ENCODE measurements at places on chromosomes 1 and 21. TPM values are rescaled to one million over a fixed set of nuclear protein-coding genes. Genes with fewer than 3 reads are reported as not detected.

- H3K4me1 ChIP-seq: peaks cover 6% of the 10 kb centered on the region
- no peaks in the 10 kb centered on the region for H3K27me3 ChIP-seq
- no peaks in the 10 kb centered on the region for H3K36me3 ChIP-seq
- H3K4me3 ChIP-seq: no peak overlapping the region
These were observed 37.2 kb upstream of the SIM2 start for GRCh38 chr21:36661511-36662309.

GRCh38 chr1:7109901-7110300 lies 324.6 kb downstream of the CAMTA1 start:
- DNase-seq: no peak
- no peaks in the 10 kb centered on the region for H3K36me3 ChIP-seq
- no peak overlapping the region for H3K4me3 ChIP-seq
- H3K4me1 ChIP-seq: no peaks in the 10 kb centered on the region
- no peaks in the 10 kb centered on the region for H3K27me3 ChIP-seq

GRCh38 chr1:159786966-159787365 lies 6.2 kb downstream of the DUSP23 start:
- DNase-seq: peak; percentile 27
- no peak overlapping the region for H3K4me3 ChIP-seq
- peaks cover 29% of the 10 kb centered on the region for H3K36me3 ChIP-seq
- peaks cover 54% of the 10 kb centered on the region for H3K4me1 ChIP-seq
- H3K27me3 ChIP-seq: no peaks in the 10 kb centered on the region
- no peak overlapping the region for H3K27ac ChIP-seq

- no peak overlapping the region for H3K27ac ChIP-seq
- H3K4me1 ChIP-seq: no peaks in the 10 kb centered on the region
- no peak overlapping the region for H3K4me3 ChIP-seq
- no peaks in the 10 kb centered on the region for H3K36me3 ChIP-seq
- DNase-seq: no peak
- peaks cover 42% of the 10 kb centered on the region for H3K27me3 ChIP-seq
These were observed 273.8 kb downstream of the MATN1 start for GRCh38 chr1:30449428-30450147.

Gene KCNK2
- 5.7 TPM for total RNA-seq

Gene CD55
- 159 TPM for total RNA-seq

DNA sequence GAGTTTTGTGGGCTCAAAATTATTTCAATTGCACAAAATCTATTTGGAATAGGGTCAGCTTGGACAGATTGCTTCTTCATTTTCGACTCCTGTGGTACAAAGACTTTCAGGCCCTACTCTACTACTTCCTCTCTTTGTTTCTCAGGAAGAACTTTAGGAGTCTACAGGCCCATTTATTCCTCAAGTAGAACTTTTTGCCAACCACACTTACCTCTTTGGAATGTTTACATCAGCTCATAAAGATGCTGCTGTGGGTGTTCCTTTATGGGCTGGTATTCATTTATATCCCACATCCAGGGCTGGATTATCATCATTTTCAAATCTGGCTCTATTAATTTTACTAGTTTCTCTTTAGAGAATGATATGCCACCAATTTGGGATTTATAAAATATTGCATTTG lies 46.3 kb upstream of the TNFSF18 start:
- no peaks in the 10 kb centered on the region for H3K36me3 ChIP-seq
- DNase-seq: no peak
- no peak overlapping the region for H3K4me3 ChIP-seq

Data from MCF 10A (cell line).